ENCODE measurements at places on chromosomes 7 and 10.

DNA sequence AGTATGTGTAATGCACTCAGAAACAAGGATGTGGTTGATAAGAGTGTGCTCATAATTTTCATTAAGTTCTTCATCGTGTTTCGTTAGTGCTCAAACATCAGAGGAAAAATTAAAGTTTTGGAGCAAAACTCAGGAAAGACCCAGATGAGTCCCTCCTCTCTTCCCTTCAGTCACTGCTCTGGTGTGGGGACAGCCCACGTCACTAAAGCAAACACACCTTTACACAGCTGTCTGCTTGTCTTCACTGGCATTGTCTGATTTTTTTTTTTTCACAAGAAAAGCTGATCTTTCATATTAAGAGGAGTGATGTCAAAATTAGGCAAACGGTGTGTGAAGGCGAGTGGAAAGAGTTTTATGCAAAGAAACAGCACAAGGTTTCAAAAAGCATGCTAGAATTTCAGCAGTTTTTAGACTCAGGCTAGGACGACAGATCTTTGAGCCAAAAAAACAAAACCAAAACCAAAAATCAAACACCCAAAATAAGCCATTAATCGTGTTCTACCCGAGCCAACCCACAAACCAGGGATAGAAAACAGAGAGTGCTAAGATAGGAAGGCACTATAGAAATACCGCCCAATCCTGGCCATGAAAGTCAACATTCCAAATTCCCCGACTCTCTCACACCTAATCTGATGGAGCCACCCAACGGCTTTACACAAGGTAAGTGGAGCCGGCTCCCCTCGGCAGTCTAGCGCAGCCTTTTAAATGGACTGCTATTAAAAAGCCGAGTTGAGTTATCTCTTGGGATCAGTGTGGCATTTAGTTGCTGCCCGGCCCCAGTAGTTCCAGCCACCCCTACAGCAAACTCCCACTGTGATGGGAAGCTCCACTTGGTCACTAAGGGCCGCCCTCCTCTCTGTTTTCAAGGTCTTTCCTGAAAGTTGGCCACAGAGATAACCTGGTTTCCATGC is 27.9 kb upstream of the GATA3 start:
- no peak for DNase-seq

DNA sequence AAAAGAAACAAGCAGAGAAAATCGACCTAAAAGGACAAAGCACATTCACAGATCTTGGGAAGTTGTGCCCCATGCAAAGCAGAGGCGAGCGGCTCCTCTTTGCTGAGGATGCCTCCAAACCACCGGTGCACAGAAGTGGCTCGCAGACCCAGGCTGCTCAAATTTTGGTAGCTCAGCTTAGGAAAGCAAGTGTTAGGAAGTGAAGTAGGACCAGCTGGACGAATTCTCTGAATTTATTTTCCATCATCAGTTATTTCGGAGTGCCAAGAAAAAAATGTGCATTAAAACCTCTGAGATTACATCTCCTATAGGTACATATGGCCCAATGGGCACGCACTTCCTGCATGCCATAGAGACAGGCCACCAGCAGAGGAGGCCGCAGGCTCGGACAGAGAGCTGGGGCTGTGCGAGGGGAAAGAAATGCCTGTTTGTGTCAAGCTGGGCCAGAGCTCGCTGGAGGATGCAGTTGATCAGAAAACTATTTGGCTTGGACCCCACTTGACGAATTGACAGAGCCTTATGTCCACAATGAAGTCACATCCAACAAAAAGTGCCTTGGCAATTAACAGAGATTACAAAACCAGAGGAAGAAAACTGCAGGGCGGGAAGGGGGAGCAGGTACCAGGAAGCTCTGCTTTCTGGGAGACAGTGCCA is 122.3 kb upstream of the LYZL2 start:
- peak; percentile 64 for DNase-seq

GRCh38 chr7:137545059-137545716 is 201.7 kb upstream of the PTN start:
- no peak for DNase-seq

DNA sequence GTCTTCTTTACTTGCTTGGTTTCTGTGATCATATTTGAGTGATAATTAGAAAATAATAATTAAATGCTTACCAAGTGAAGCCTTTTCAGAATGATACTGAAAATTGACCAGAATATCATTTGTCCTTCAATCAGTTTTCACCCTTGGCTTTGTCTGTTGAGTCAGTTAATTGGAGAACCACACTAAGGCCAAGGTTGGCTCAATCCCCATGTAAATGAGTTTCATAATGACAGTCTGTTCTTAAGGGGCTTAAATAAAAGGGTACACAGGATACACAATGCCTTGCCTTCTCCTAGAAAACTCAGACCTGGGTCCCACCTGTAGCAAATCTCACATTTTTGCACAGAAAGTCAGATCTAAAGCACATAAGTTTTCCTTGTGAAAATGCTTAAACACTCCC is 31.3 kb upstream of the EGR2 start:
- no peak for DNase-seq

GRCh38 chr10:75433216-75433615 is 1.8 kb downstream of the LRMDA start:
- DNase-seq = no peak

- DNase-seq = no peak
Observed at GRCh38 chr7:91526404-91526803, 262.2 kb downstream of the FZD1 start.

GRCh38 chr7:114663502-114663901 is 248.9 kb downstream of the FOXP2 start:
- DNase-seq = no peak
